NCI-H524 treated with DMSO at 0.1 percent for 48 hours (cell line): ENCODE measurements at places on chromosomes 7 and 10.

- DNase-seq: no peak
Measured at GRCh38 chr10:36621346-36621745, 504.1 kb upstream of the ANKRD30A start.

- no peak for DNase-seq
Measured at GRCh38 chr7:99371376-99371920, 3.1 kb upstream of the ARPC1B start.

GRCh38 chr10:16367621-16368292 is 69.1 kb upstream of the PTER start:
- no peak for DNase-seq

DNA sequence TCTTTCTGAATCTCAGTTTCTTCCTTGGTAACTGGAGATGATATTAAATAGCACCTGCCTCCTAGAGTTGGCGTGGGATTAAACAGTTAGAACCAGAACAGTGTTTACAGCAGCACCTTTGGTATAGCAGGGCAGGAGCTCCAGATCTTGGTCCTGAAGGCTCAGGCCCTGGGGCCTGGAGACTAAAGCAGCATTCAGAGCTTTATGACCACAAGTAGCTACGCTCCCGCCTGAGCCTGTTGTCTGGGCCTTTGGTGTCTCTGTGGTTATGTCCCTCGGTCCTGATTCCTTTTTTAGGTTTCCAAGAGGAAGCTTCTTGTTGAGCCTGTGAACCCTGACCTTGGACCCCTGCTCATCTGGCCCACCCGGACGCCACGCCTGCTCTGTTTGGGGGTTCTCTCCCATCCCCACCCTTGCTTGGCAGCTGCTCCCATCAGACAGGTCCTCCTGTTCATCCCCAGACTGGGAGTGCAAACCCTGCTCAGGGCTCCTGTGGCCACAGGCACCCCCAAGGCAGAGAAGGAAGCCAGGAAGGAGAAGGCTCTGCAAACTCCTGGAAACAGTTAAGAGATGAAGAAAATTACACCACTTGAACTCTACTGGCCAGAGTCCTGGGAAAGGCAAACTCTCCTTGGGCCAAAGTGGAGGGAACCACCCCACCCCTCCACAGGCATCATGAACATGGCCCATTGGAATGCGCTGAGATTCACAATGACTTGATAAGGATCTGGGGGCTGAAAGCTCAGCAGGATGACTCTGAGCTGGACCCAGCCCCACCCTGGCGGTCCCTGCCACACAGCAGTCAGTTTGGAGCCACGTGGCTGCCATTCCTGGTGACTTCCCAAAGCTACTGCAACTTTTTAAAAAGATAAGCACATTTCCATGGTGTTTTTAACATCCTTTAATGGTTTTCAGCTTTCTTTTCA is 50.1 kb upstream of the TMEM72 start:
- no peak for DNase-seq

DNA sequence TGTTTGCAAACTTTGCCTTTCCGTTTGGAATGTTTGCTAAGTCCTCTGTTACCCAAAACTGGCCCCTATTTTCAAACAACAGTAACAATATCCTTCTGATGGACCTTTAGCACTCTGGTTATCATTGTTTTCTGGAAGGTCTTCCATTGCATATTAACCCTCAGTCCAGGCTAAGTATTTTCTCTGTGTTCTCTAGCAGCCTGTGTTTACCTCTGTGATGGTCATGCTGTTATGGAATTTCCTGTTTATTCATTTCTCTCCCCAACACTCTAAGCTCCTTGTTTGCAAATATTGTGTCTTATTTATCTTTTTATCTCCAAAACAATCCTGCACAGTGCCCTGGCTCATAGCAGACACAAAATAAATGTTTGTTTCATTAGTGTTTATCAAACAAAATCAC is 560.3 kb downstream of the ATRNL1 start:
- no peak for DNase-seq

DNA sequence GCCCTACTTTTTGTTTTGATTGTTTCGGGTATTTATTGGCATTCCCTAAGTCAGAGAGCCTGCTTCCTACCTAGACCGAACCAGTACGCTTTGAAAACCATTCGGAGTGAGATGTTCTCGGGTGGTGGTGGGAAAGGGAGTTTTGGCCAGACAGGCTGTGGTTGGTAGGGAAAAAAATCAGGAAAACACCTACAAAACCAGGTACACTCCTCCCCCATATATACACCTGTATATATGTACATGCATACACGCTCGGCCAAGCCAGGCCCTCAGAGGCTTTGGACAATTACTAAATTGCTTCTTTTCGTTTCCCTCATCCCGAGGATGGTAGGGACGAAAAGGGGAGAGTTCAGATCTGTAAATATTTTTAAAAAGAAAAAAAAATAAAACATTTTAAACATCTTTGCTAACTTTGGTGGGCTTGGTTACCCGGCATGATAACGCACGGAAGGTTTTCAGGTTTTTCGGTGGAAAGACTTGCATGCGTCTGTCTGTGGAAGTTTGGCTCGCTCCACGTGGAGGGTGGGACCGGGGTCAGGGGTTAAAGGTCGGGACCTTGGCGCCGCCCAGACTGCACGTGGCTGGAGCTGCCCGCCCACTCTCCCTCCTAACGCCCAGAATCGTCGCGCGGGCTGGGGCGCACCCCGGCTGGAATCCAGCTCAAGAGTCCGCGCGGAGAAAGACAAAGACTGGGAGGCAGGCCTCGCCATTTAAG is 2.5 kb downstream of the HMX2 start:
- DNase-seq: no peak
